ENCODE measurements at places on chromosomes 11 and 22.
A peak's percentile ranks its signal among the peaks of the same experiment; 100 is the strongest.

DNA sequence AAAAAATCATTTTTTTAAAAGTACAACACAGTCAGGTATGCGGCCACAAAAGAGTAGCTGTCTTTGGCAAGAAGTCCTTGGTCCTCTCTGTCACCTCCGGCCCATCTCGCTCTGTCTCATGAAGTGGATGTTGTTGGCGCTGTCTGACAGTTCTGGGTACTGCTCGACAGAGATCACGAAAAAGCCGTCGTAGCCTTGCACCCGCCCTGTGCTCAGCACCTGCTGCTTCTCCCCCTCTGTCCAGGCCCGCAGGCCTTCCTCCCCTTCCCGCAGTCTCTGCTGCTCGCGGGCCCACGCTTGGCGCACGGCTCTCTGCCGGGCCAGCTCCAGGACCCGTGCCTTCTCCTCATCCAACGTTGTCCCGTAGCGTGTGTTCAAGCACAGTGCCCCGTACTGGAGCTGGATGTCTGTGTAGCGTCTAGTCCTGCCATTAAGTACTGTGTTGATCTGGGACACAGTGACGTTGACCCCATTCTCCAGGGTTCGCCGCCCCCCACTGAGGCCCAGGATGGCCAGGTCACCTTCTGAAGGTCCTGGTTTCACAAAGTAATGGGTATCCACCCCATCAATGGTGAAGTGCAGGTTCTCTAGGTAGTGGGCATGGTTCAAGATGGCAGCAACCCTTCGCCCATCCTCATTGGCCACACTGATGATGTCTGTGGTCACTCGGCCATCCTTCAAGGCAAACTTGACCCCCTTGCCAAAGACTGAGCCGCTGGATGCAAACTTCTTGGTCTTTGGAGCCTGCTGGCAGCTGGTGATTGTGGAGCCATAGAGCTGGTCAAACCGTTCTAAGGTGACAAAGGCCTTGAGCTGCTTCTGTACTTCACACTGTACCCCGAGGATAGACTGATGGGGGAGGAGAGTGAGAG is 83.5 kb upstream of the NARS2 start:
- DNase-seq = no peak

DNA sequence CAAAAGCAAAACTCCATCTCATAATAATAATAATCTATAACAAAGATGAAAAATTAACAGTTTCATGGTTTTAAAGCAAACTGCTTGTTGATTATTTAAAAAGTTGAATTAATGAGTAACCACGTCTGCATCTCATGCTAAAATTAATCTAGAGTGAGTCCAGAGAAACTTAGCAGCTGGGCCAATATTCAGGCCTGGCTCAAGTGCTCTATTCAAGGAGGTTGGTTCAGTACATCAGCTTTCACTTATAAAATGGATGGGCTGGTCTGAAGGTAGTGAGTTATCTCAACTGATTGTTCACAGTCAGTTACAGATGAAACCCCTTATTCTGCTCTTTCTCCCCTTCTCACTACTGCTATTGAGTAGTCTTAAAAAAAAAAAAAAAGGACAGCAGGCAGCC is 23.1 kb downstream of the VSTM5 start:
- no peak for DNase-seq

DNA sequence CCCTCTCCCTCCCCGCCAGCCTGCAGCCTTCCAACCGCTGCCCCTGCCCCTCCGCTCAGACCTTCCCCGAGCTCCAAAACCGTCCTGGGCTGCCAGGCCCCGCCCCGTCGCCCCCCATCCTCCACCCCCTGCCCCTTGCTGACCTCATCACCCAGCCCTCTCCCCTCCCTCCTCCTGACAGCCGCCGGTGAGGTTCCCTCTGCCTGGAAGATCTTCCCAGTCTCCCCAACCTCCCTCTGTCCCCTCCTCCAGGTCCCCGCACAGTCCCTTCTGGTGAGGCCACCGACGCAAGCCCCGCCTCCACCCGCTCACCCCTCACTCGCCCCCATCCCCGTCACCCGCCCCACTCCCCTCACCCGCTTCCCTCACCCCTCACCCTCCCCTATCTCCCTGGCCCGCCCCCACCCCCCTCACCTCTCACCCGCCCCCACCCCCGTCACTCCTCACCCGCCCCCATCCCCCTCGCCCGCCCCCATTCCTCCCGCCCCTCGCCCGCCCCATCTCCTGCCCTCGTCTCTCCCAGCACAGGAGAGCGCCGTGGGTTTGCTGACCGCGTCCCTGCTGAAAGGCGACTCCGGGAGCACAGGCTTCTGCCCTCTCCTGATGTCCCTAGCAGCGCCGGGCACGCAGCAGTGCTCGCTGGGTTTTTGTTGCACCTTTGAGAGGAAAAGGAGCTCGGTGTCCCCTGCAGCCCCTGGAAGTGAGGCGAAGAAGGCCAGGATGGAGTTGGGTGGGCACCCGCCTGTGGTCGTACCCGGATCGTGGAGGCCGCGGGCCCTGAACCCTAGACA is 16.4 kb upstream of the UPK3A start:
- peak; percentile 3 for DNase-seq

GRCh38 chr22:41028841-41029240 is 63.6 kb upstream of the EP300 start:
- no peak for DNase-seq

GRCh38 chr11:64348383-64349024 is 8.5 kb downstream of the CCDC88B start:
- DNase-seq = no peak

DNA sequence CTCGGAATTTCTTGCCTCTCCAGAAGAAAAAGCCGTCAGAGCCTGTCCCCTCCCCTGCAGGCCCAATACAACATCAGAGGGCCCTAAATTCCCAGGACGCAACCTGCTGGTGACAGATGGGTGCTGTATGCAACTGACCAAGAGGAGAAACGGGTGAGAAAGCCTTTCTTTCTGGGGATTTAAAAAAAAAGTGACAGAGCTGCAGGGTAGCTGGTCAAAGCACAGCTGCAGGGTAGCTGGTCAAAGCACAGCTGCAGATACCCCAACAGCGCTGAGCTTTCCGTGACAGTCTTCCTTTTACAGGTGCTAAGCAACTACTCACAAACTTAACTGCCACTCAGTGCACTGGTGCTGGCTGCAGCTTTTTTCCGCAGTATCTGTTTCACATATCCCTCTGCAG is 17.8 kb downstream of the AP1B1 start:
- DNase-seq = no peak

DNA sequence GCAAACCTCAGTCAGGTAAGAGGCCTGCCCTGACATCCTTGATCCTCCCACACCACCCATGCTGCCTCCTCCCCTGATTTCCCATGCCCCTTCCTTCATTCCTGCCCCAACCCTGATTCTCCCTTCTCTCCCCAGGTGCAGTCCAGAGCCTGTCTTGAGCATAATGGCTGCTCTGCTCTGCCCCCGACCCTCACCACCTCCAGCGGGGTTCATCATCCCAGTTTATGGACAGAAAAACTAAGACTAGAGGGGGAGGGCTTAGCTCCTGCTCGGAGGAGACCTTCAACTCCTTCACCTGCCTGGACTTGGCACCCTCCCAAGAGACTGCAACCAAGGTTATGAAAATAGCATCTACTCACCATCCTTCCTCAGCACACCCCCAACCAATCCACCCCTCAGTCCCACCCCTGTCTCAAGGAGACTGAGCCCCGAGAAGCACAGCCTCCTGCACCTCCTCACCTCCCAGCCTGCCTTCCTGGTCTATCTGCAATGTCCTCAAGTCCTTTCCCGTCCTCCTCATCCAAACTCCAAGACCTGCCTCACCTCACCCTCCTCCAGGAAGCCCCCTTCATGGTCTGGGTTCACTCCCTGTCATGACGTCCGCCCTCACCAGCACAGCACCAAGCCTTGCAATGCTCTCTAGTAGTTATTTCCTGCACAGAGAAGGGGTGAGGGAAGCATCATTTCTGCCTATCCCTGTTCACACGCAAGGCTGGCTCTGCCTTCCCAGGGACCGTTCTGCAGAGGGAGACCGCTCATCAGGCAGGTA is 103.1 kb downstream of the PDE2A start:
- no peak for DNase-seq

DNA sequence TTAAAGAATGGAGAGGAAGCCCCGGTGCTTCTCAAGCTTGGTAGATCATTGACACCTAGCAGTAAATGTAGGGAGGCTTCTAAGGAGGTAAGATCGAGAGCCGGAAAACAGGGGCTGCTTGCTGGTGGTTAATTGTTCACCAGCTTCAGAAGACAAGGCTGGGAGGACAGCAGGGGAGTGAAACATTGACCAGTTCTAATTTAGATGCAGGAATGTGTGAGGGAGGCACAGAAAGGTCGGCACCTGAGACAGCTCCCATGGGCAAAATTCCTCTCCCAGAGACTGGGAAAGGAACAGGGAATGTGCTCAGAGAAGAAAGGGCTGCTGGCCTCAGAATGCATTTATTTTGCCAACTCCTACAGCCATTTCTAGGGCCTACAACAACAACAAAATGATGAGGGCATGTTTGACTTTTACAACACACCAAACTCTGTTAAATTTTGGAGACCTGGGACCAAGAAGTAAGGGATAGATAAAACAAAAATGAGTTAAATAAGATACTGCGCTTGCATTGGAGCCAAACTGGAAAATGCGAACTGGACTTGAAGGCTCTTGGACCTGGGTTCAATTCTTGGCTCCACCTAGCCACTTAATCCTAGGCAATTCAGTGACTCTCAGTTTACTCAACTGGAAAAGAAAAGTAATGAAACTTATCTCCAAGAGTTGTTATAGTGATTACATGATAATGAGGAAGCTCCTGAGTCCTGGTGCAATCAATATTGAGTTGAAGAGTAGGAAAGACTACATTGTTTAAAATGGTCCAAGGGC is 31.0 kb downstream of the FZD4 start:
- DNase-seq = no peak

DNA sequence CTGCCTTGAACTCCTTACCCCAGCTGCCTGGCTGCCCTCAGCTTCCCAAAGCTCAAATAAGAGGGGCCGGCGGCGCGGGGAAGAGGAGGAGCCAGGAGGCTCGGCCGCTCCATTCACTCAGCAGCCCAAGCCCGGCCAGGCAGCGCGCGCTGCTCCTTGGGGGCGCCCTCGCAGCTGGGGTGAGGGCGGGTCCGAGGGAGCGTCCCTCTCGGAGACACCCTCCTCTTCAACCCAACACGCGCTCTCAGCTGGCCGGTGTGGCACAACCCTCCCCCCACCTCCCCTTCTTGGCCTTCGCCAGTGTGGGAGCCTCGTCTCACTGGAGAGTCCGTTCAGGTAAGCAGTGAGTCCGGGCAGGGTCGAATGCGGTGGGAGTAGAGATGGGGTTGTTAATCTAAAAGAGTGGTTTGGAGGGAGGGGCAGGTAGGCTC is at the start of gene WT1:
Gene WT1 (minus strand): TSS at position 29 of the 431 bp plus-strand sequence.
- DNase-seq = no peak

DNA sequence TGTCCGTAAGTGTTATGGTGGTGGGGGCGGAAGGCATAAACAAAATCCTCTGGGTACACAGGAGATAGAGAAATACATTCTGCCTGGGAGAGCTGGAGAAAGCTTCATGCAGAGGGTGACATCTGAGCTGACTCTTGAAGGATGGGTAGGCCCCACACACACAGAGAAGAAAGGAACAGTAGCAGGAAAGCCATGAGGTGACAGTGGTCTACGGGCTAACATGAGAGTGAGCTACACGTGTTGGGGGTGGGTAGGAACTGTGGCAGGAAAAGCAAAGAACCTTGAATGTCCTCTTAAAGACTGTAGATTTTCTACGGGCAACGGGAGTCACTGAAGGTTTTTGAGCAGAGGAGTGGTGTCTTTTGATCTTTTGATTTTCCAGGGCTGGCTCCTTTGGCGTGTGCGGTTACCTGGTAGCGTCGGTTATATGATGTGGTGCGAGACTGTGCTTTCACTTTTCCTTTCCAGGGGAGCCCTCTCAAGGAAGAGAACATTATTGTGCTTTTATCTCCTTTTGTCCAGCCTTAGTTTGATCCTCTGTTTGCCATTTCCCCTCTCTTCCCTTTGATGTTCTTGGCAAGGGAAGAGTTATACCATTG is 39.7 kb downstream of the ADAMTS8 start:
- no peak for DNase-seq

DNA sequence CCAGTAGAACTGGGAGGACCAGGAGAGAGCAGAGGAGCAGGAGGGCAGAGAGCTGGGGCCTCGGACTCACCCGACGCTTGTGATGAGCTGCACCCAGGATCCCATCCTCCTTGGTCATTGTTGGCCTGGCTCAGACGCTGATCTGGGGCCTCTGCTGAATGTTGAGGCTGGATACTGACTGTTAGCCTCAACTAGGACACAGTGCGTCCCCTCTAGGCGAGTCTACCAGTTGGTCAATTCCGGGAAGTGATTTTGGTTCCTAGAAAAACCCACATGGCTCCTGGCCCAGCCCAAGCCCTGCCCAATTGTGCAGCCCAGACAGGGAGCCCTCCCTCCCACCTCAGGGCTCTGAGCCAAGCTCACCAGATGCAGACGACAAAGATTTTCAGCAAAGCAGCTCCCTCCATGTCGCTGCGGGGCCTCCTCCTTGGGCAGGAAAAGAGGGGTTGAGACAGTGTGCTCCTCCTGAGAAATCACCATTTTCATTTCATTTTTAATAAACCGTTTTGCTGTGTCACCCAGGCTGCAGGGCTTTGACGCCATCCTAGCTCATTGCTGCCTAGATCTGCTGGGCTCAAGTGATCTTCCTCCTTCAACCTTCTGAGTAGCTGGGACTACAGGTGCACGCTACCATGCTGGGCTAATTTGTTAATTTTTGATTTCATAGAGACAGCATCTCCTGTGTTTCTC is at the start of gene APOL4:
Gene APOL4 (minus strand): TSS at position 180 of the 690 bp plus-strand sequence. CDS start 75 bp downstream, at position 105.
- DNase-seq = no peak

- no peak for DNase-seq
These were observed 41.6 kb downstream of the BDNF start for GRCh38 chr11:27658535-27659236.
